ENCODE measurements at places on chromosomes 11 and 22. TPM values are rescaled to one million over a fixed set of nuclear protein-coding genes. Genes with fewer than 3 reads are reported as not detected.

- H3K4me3 ChIP-seq: no peak overlapping the region
- H3K36me3 ChIP-seq: peaks cover 5% of the 10 kb centered on the region
- peak; percentile 95 for DNase-seq
These were observed 7.2 kb upstream of the EHD1 start for GRCh38 chr11:64885367-64886286.

GRCh38 chr11:13672576-13673210, 4.2 kb downstream of the FAR1 start:
- no peaks in the 10 kb centered on the region for H3K36me3 ChIP-seq
- DNase-seq: peak; percentile 56
- no peaks in the 10 kb centered on the region for H3K27me3 ChIP-seq
- peak overlapping the region; percentile 4 for H3K27ac ChIP-seq
- peaks cover 16% of the 10 kb centered on the region for H3K4me1 ChIP-seq

DNA sequence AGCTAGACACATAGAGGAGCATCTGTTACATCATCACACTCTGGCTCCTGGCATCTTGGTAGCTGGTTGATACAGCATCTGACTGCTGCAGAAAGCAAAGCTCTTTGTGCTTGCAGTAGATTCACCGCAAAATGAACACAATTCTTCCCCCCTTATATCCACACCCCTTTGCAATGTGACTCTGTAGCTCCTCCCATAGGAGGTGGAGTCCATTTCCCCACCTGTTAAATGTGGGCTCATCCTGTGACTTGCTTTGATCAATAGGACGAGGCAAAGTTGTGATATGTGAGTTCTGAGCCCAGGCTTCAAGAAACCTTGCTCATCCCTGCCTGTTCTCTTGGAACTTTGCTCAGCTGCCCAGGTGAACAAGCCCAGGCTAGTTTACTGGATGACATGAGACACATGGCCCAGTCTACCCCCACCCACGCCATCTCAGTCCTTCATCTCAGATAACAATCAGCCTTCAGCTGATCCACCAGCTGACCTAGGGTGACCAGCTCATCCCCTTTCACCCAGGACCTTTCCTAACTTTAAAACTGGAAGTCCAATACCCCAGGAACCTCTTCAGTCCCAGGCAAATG, 272.2 kb downstream of the TENM4 start:
- H3K36me3 ChIP-seq: no peaks in the 10 kb centered on the region
- H3K4me1 ChIP-seq: no peaks in the 10 kb centered on the region
- no peak overlapping the region for H3K27ac ChIP-seq

DNA sequence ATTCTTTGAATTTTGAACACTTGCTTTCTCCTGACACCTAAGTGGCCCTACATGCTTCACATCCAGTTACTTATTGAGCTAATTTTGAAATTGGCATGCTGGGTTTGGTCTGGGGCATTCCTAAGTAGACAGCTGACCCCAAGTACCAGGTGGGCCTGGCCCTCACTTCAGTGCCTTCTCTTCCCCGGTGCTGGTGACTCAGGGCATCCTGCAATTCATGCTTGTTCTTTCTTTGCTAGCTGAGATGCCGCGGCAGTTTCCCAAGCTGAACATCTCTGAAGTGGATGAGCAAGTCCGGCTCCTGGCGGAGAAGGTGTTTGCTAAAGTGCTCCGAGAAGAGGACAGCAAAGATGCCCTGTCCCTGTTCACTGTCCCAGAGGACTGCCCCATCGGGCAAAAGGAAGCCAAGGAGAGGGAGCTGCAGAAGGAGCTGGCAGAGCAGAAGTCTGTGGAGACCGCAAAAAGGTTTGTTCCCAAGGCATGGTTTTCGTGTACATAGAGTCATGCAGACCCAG, 6.3 kb downstream of the AMPD3 start:
- H3K36me3 ChIP-seq: no peaks in the 10 kb centered on the region
- H3K4me1 ChIP-seq: peaks cover under 1% of the 10 kb centered on the region
- no peak overlapping the region for H3K4me3 ChIP-seq
- DNase-seq: no peak
- no peak overlapping the region for H3K27ac ChIP-seq
- no peaks in the 10 kb centered on the region for H3K27me3 ChIP-seq

DNA sequence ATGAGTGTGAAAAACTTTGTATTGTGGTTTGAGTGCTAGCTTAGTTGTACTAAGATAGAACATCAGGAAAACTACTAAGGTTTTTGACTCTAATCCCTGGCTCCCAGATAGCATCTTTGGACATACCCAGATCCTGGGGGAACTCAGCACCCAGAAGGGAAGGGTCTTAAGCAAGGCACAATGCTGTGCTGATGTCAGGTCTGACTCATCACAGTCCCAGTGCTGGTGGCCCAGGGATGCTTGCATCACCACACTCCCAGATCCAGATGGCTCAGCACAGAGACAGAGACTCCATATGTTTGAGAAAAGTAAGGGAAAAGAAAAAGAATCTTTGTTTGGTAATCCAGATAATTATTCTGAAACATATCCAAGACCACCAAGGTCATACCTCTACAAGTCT, 18.3 kb upstream of the OR56A3 start:
- no peaks in the 10 kb centered on the region for H3K36me3 ChIP-seq
- no peak for DNase-seq
- no peaks in the 10 kb centered on the region for H3K27me3 ChIP-seq

- H3K27me3 ChIP-seq: peaks cover 70% of the 10 kb centered on the region
- H3K36me3 ChIP-seq: no peaks in the 10 kb centered on the region
- no peak overlapping the region for H3K4me3 ChIP-seq
- DNase-seq: no peak
- no peak overlapping the region for H3K27ac ChIP-seq
These were observed 882 bp downstream of the ANO1 start for GRCh38 chr11:70078781-70079616.

DNA sequence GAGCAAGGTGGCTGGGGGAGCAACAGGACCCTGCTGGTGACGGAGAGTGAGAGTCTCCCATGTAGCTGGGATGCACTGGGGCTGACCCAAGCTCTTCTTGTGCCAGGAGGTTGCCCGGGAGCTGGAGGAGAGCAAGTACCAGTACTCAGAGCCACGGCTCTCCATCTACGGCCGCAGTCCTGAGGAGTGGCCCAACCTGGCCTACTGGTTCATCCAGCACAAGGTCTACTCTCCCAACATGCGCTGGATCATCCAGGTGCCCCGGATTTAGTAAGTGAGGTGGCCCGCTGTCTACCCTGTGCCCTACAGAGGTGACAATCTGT, 40.4 kb downstream of the AMPD3 start:
- no peak overlapping the region for H3K27ac ChIP-seq
- no peak overlapping the region for H3K4me3 ChIP-seq
- H3K27me3 ChIP-seq: no peaks in the 10 kb centered on the region
- DNase-seq: no peak
- H3K4me1 ChIP-seq: peaks cover 4% of the 10 kb centered on the region

TSPAN18 gene
- 59.1 TPM for polyA plus RNA-seq

- no peaks in the 10 kb centered on the region for H3K27me3 ChIP-seq
- H3K36me3 ChIP-seq: peaks cover 59% of the 10 kb centered on the region
- no peak for DNase-seq
- H3K4me3 ChIP-seq: no peak overlapping the region
- H3K27ac ChIP-seq: no peak overlapping the region
- H3K4me1 ChIP-seq: peaks cover 10% of the 10 kb centered on the region
These were observed 32.3 kb upstream of the ADSL start for GRCh38 chr22:40314041-40314440.

PES1 gene
- 58.6 TPM for polyA plus RNA-seq

DNA sequence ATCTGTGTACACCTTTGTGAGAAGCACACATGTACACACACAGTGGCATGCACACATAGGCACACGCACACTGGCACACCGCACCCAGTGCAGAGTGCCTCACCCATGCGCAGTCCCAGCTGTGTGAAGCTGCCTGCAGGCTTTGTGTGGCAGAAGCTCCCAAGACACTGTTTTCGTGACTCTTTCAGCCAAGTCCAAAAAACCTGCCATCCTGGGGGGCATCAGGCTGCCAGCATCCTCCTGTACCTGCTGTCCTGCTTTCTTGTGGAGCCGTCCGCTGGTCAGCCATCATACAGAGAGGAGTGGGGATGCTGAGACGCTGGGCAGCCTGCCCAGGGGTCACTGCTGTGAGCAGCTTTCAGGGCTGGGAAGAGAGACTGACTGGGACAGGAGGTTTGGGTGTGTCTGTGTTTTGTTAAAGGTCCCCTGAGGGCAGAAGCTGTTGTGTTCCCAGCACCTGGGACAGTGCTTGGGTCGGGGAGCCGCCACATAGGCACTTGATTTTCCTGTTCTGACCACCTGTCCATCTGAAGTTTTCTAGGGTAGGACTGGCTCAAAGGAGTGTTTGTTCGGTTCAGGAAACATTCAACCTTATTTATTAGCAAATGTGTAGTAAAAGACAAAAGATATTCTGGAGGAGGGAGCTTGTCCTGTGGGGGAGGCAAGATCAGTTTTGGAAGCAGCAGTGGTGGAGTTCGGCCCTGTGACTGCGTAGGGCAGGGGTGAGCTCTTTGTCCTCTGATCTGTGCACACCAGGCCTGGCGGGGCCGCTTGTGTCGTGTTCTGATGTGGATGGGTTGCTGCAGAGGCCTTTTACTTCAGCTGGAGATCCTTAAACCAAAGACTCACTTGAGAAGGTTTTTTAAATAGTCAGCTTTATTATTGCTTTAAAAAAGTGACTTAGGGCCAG, 29.7 kb downstream of the AP2A2 start:
- H3K27me3 ChIP-seq: no peaks in the 10 kb centered on the region
- peak overlapping the region; percentile 46 for H3K27ac ChIP-seq
- peaks cover 61% of the 10 kb centered on the region for H3K4me1 ChIP-seq
- DNase-seq: peak; percentile 54
- peaks cover 13% of the 10 kb centered on the region for H3K36me3 ChIP-seq

DDB1 gene
- 157 TPM for polyA plus RNA-seq

GRCh38 chr22:24751518-24751917, 23.0 kb downstream of the PIWIL3 start:
- no peak overlapping the region for H3K27ac ChIP-seq
- no peaks in the 10 kb centered on the region for H3K36me3 ChIP-seq
- no peaks in the 10 kb centered on the region for H3K4me1 ChIP-seq
- H3K27me3 ChIP-seq: peaks cover 6% of the 10 kb centered on the region

- H3K4me3 ChIP-seq: no peak overlapping the region
- H3K36me3 ChIP-seq: no peaks in the 10 kb centered on the region
- no peaks in the 10 kb centered on the region for H3K4me1 ChIP-seq
- DNase-seq: no peak
- no peak overlapping the region for H3K27ac ChIP-seq
These were observed 761.4 kb downstream of the KCNA4 start for GRCh38 chr11:29255401-29255800.

- peaks cover 62% of the 10 kb centered on the region for H3K27me3 ChIP-seq
- no peak overlapping the region for H3K27ac ChIP-seq
- peaks cover 24% of the 10 kb centered on the region for H3K4me1 ChIP-seq
- H3K4me3 ChIP-seq: no peak overlapping the region
- no peaks in the 10 kb centered on the region for H3K36me3 ChIP-seq
- DNase-seq: no peak
These were observed 2.5 kb upstream of the FXYD6 start for GRCh38 chr11:117878939-117879475.

IMMP1L gene
- polyA plus RNA-seq: 32.7 TPM

DNA sequence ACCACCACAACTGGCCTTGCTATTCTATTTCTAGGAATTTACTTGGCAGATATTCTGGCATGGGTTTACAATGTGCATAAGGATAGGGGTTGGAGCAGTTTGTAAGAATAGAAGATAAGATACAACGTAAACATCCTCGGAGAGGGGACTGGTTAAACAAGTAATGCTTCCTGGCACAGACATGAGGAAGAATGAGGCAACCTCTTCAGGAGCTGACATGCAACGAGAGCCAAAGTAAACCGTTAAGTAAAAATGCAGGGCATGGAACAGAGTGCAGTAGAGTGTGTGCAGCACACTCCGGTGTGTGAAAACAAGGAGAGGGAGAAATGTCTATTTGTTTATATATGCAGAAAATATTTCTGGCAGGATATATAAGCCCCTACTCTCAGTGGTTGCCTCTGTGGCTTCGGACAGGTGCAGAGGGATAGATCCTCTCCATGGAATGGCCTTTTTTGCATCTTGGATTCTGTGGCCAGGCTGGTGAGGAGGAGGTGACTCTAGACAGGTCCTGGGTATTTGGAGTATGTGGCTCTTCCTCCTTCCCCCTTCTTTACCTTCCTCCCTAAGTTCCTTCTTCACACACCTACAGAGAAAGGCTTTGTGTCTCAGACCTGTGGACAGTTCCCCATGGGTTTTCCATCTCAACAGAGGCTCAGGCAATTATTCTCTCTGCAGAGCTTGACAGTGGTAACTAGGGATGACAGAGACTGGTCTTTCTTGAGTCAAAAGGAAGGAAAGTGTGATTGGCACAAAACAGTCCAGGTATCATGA, 2.5 kb downstream of the RAB36 start:
- H3K27me3 ChIP-seq: no peaks in the 10 kb centered on the region
- H3K4me3 ChIP-seq: no peak overlapping the region
- no peak overlapping the region for H3K27ac ChIP-seq
- peak; percentile 64 for DNase-seq
- H3K4me1 ChIP-seq: peaks cover 13% of the 10 kb centered on the region
- H3K36me3 ChIP-seq: no peaks in the 10 kb centered on the region

DNA sequence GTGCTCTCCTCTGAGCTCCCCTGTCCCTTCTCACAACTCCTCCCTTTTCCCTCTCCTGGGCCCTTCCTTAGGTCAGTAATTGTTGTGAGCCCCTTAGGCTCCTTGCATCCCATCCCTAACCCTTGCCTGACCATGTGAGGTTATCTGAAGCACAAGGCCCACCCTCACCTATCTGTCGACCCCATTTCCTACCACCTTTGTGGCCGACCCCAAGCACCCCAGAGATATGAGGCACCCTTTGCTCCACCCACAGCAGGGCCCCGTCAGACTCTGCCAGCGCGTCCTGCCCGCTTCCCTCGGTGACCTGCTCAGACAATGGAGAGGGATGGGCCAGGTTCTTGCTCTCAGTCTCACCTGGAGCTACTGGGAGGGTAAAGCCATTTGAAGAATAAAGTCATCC, 1.3 kb downstream of the GNG3 start:
- H3K36me3 ChIP-seq: peaks cover 25% of the 10 kb centered on the region
- peak overlapping the region; percentile 85 for H3K27ac ChIP-seq
- no peaks in the 10 kb centered on the region for H3K27me3 ChIP-seq
- H3K4me3 ChIP-seq: peak overlapping the region; percentile 69
- DNase-seq: no peak

DNA sequence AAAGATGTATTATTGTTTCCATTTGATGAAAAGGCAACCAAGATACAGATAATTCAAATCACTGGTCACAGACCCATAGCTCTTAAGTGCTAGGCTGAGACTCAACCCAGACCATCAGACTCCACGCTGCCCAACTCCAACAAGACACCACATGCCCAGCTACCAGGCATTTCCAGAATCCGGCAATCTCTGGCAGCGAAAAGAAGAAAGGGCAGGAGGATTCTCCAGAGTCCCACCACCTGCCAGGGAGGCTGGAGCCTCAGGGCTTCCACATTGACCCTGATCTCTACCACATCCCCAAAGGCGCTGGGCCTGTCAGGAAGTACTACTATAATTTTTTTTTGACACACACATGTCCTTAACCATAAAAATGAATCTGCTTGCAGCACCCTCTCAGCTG, 61.4 kb upstream of the ARFGAP3 start:
- no peak for DNase-seq
- no peak overlapping the region for H3K4me3 ChIP-seq
- no peak overlapping the region for H3K27ac ChIP-seq
- H3K27me3 ChIP-seq: no peaks in the 10 kb centered on the region
- no peaks in the 10 kb centered on the region for H3K36me3 ChIP-seq
- peaks cover 23% of the 10 kb centered on the region for H3K4me1 ChIP-seq

CDC42EP2 gene
- 10.5 TPM for polyA plus RNA-seq
